ENCODE measurements at places on chromosomes 3 and 15. TPM values are rescaled to one million over a fixed set of nuclear protein-coding genes. Genes with fewer than 3 reads are reported as not detected.

Gene VILL
- 13.0 TPM for total RNA-seq

Gene KNL1
- total RNA-seq: 0.78 TPM

Gene C3orf85
- not detected for total RNA-seq

Gene GHSR
- total RNA-seq: not detected

Gene CCR4
- 0.13 TPM for total RNA-seq

Gene ADAMTS7
- 1.7 TPM for total RNA-seq

Gene CAMK1
- 32.1 TPM for total RNA-seq

All from thyroid gland (tissue), 4 donors.